A549 treated with ZK216348 at 1 μM for 4 hours (cell line): ENCODE measurements at places on chromosomes 3 and 15. TPM values are rescaled to one million over a fixed set of nuclear protein-coding genes. Genes with fewer than 3 reads are reported as not detected.

SSUH2 gene
- 0.65 to 1.1 TPM (median 0.93 TPM) in 5 replicates for total RNA-seq

AHSG gene
- total RNA-seq, result 0.18 to 0.29 TPM in 2 of 5 replicates, not detected in the others

GCHFR gene
- total RNA-seq, result 5.7 to 8.8 TPM (median 7.0 TPM) in 5 replicates

DUOXA2 gene
- not detected in 5 replicates for total RNA-seq

PSTPIP1 gene
- total RNA-seq, result not detected in 5 replicates

MCF2L2 gene
- 0.14 to 0.83 TPM (median 0.26 TPM) in 5 replicates for total RNA-seq

CYP8B1 gene
- not detected in 5 replicates for total RNA-seq

C3orf49 gene
- total RNA-seq, result not detected in 5 replicates

FBLN2 gene
- 1.5 to 3.1 TPM (median 2.2 TPM) in 5 replicates for total RNA-seq
